ENCODE measurements at places on chromosomes 12 and 14.
A peak's percentile ranks its signal among the peaks of the same experiment; 100 is the strongest.

DNA sequence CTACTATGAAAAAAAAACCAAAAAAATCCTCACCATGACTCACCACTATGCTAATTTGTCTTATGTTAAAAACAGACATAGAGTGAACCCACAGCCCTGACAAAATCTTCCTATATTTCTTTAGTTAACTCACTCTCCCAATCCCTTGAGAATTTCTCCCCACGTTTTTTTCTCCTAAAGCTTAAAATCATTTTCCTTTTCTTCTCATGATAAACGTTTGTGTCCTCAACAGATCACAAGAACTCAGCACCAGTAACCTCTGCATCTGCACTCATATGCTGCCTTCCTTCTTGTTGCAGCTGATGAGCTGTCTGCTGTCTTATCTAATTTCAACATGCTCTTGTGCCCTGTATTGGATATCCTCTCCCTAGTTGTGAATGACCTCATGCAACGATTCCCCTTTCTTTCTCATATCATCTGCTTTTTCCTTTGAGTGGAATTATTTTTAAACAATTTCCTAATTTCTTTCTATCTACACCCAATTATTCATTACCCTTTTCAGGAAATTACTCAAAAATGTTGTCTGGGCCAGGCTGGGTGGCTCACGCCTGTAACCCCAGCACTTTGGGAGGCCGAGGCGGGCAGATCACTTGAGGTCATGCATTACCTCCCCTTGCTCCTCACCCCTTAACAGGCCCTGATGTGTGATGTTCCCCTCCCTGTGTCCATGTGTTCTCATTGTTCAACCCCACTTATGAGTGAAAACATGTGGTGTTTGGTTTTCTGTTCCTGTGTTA, 427.5 kb upstream of the MGAT4C start:
- DNase-seq, result no peak

DNA sequence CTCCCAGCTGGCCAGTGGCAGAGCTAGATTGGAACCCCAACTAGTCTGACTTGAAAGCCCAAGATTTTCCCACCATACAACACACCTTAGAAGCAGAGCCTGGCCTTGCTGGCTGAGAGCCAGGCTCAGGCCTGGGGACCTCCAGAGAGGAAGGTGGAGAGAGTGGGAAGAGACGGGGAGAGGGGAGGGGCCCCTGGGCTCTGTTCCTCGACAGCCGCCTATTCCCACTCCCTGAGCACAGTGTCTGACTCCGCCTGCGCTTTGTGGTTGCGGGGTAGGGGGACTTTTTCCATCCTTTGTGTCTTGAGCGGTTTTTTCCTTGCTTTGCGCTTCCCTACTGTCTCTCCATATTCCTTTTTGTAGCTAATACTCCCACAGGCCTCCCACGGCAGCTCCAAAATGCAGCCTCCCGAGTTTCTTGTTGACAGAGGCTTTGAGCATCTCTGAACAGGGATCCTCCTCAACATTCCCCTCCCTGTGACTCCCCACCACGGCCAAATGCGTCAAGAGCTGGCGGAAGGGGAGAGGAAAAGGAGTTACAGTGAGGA, 4.0 kb upstream of the KCNH3 start:
- DNase-seq, result no peak

DNA sequence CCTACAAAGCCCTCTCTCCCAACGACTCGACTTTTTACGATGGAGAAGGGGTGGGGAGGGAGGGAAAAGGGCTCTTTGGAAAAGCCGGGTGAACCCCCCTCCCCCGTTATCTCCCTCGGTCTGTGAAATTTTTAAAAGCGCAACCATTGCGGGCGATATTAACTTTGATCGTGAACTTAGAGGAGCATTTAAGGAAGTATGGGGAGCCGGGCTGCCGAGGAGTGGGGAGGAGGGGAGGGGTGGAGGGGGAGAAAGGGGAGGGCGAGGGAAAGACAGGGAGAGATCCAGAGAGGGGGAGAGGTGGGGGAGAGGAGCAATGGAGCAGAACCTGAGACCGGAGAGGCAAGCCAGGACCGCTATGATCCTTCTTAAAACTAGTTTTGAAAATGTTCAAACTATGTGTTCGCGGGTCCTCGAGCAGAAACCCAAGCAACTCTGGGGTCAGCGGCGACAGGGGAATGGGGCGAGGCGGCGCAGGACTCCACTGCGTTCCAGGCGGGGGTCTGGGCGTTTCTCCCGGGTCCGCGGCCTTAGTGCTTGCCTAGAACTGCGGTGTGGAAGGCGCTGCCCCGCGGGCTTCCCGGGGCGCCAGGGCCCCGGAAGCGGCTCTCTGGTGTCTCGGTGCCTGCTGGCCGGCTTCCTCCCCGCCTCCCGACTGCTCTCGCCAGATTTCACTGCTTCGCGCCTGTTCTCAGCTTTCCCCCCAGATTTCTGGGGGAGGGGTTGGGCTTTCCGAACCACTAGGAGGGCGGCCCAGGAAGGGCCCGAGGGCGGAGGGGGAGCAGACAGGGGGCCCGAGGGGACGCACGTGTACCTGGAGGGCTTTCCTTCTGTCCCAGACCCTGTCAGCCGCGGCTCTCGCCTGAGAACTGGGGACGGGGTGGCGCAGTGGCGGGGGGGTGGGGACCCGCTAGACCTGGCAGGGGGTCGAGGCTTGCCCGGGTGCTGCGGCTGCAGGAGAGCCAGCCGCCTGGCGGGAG, at the start of gene HOTAIR:
Gene HOTAIR (minus strand): TSS at position 871 of the 980 bp plus-strand sequence.
- DNase-seq, result peak; percentile 37

DNA sequence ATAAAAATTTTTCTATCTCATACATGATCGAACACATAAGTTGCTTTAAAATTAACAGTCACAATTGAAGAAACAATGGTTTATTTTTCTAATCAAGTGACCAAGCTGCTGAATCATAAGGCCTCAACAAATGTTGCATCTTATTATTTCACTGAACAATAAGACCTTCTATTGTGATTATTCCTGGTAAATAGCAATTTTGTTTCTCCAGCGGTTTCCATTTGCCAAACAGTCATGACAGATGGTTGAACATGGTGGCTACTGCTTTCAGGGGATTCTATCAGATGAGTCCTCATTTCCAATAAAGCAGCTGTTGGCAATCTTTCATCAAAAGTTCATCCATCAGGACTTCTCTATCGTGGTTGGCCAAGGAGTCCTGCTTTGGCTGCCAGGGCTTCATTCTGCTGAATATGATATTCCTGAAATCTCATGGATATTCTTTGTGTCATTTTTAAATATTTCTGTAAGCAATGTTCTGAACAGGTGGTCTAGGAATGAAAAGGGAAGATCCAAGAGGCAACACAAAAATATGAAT, 13.0 kb downstream of the TOMM20L start:
- DNase-seq, result no peak

GRCh38 chr12:67758119-67758518, 109.6 kb downstream of the DYRK2 start:
- DNase-seq, result no peak

- DNase-seq, result no peak
These were observed 33.4 kb downstream of the FNTB start for GRCh38 chr14:65019944-65020566.

DNA sequence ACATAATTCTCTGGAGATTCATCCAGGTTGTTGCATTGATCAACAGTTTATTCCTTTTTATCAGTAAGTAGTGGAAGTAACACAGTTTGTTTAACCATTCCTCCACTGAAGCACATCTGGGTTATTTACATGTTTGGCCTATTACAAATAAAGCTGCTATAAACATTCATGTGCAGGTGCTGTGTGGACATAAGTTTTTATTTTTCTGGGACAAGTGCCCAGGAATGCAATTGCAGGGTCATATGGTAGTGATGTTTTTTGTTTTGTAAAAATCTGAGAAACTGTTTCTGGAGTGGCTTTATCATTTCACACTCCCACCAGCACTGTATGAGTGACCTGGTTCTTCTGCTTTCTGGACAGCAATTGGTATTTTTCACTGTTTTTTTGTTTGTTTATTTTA, 505.4 kb downstream of the CCER1 start:
- no peak for DNase-seq

- no peak for DNase-seq
These were observed 111.5 kb upstream of the ATXN7L3B start for GRCh38 chr12:74426091-74426490.

DNA sequence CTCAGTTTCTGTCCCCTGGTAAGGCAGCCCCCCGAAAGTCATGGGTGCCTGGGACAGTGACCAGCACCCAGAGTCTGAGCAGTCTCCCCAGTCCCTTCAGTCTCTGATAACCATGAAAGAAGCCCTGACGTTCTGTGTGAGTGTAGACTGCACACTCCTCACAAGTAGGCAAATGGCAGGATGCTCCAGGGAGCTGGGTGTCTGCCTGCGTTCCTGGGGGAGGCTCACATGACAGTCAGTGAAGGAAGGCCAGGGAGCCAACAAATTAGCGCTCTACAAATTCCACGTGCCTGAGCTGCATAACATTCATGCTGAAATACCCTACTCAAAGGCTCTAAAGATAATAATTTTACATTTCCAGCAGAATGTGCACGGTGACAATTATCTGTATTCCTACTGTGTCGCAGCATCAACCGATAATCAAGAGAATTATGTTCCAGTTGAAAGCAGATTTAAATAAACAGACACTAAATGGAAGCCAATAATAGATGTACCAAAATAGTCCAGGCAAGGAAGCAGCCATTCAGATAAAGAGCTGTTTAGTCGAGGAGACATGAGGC, 56.3 kb downstream of the ASCL1 start:
- no peak for DNase-seq

- DNase-seq, result peak; percentile 37
These were observed 61.0 kb downstream of the CPM start for GRCh38 chr12:68871921-68872320.

GRCh38 chr12:131011165-131012079, 57.7 kb downstream of the ADGRD1 start:
- DNase-seq, result no peak

All from activated naive CD4-positive, alpha-beta T cell treated with anti-CD3 and anti-CD28 coated beads, Interleukin-2, amount 10 ng/mL, durations not matched to agents 7 days and 5 days (primary cell).